ENCODE measurements at places on chromosomes 1 and 21.

- DNase-seq: no peak
Measured at GRCh38 chr1:202197653-202198365, 4.2 kb downstream of the LGR6 start.

DNA sequence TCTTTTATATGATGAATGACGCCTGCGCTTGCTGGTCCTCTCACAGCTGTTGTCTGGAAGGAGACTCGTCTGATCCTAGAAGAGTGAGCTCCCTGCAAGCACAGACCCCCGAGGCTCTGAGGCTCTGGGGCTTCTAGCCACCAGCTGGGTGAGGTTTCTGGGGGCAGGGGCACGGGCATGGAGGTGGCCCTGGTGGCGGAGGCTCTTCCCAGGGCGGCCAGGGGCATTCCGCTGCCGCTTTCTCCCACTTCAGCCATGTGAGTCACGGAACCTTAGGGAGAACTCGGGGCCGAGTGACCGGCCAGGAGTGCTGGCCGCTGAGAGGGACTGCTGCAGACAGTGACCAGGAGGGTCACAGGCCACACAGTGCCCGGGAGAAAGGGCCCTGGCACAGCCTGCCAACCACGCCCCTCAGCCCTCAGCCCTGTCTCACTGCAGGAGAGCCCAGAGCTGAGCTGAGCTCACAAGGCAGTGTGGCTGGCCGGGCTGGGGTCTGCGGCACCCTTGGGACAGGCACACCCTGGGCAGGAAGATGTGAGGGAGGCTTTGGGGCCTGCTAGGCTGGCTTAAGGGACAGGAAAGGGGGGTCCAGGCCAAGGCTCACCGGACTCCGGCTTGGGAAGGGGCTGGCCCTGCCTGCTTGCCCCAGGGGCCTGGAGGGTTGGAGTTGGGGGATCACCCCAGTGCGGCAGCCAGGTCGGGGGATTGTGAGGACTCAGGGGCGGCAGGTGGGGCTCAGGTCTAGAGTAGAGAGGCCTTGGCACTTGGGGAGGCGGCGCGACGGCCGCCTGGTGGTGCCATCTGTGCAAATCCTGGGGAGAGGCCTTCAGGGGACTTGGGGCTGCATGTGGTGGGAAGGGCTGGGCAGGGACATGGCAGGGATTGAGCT, 35.7 kb downstream of the MORN1 start:
- DNase-seq: no peak

- DNase-seq: peak; percentile 4
Measured at GRCh38 chr1:200279810-200280411, 129.9 kb downstream of the ZNF281 start.

GRCh38 chr21:44006656-44007055, 5.5 kb upstream of the TRAPPC10 start:
- no peak for DNase-seq

DNA sequence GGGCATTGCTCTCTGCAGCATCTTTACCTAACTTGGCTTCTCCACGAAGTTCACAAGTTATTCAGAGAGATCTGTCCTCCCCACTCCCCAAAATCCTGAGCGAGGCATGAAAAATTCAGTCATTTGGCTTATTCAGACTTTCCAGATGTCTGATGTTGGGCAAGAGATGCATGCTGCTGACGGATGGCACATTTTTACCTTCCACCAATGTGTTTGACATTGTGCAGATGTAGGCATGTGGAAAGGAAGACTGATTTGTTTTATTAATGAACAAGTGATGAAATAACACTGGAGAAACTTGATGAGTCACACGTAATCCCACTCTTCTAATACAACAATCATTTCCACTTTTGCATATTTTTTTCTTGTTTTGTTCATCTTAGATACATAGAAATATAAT, 86.7 kb downstream of the C1orf94 start:
- DNase-seq: no peak

DNA sequence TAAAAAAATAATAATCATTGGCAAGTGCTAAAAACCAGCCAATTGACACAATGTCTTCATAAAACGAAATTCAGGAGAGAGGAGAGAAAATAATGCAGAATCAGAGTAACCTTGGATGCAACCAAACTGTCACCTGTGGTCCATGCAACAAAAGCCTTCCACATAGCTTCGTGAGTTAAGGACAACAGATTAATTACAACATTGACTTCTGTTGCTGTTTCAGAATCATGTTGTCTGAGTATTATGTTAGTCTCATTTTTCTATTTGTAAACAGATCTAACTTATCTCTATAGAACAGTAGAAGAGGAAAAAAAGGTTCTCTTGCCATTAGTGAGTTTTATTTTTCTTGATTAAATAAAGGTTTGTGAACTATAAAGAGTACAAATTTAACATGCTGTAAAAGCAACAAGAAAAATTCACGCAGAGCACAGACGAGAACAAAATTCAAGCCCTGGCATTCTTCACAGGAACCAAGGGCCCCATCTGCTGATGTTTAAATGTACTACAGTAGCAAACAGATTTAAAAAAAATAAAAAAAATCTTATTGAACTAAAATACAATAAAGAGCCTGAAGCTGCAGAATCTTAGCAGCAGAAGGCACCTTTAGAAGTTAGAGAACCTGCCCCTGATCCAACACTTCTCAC, 381.1 kb upstream of the PKN2 start:
- no peak for DNase-seq

GRCh38 chr1:217343907-217344306, 287.0 kb downstream of the GPATCH2 start:
- no peak for DNase-seq

DNA sequence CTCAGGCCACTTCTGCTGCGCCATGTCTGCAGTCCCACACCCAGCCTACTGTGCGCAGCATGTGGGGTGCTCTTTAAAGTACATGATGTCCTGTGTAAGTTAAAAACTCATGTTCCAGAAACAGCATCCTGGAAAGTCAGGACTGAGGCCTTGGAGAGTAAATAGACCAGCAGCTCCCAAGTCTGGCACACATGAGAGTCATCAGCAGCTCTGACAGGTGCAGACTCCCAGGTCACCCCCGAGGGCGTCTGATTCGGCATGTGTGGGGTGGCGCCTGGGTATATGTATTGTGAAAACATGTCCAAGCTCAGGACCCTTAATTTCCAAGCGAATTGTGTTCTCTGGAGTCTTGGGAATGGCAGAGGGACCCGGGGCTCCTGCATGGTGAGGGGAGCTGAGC, 120.1 kb upstream of the RUNX3 start:
- no peak for DNase-seq

DNA sequence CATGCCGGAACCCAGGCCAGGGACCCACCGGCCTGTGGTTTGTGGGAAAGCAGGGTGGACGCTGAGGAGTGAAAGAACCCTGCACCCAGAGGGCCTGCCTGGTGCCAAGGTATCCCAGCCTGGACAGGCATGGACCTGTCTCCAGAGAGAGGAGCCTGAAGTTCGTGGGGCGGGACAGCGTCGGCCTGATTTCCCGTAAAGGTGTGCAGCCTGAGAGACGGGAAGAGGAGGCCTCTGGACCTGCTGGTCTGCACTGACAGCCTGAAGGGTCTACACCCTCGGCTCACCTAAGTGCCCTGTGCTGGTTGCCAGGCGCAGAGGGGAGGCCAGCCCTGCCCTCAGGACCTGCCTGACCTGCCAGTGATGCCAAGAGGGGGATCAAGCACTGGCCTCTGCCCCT, 18.5 kb downstream of the CSF1 start:
- DNase-seq: no peak

GRCh38 chr1:31153423-31153822, 86.3 kb downstream of the NKAIN1 start:
- no peak for DNase-seq

DNA sequence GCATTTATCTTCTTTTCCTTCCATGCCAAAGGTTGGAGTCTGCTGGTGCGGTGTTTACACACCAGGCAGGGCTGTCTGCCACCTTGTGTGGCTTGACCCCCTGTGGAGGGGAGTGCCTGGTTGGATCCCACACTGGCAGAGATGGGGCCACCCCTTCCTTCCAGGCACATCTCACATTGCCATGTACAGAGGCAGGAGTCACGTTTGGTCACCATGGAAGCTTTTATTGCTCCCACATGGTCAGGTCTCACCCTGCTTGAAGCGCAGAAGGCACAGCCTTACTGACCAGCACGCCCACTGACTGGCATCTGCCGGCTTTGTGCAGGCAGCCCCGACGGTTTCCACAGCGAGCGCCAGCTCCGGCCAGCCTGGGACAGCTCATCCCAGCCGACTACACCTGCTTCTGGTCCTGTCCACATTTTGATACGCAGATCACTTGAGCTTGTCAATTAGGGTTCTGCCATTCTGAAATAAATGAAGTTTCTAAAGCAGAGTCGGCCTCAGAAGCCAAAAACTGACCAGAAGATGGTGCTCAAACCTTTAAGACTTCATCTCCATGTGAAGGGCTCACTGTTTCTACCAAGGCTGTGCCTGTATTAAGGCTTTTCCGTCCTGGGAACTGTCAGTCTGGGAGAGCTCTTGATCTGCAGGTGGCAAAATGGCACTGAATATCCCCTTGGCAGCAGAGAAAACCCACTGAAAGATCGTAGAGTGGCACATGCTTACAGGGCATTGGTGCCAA, 35.6 kb upstream of the EPHA8 start:
- DNase-seq: no peak

DNA sequence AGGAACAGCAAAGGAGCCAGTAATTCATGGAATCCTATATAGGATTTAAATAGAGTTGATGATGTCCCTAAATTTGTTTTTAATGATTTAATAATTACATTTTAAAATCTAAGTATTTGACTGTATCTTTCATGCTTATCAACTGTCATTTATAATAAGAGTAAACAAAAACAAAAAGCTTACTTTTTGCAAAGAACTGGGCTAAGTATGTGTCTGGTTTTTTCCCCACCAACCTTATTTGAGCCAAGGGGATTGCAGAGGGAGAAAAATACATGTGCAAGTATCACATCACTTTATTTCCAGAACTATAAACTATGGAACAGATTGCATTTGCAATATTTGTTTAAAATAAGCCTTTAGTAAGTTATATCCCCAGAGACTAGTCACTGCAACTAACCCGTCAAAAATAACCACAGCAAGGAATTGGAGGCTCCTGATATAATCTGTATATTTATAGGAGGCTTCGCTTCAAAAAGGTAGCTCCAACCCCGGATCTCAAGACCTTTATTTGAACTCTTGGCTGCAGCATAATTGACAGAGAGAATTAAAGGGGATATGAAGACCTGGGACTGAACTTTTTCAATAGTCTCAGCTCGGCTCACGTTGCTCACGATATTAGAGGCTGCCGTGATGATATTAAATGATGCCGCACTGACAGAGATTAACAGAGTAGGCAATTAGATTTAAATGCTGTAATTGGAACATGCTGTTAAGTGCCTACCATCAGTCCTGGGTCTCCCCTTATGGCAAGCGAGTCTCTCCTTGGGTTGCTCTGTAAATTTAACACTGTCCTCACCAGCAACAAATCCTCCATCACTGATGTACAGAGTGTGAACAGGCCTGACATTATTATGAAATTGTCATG, 329.1 kb upstream of the NFIA start:
- no peak for DNase-seq

DNA sequence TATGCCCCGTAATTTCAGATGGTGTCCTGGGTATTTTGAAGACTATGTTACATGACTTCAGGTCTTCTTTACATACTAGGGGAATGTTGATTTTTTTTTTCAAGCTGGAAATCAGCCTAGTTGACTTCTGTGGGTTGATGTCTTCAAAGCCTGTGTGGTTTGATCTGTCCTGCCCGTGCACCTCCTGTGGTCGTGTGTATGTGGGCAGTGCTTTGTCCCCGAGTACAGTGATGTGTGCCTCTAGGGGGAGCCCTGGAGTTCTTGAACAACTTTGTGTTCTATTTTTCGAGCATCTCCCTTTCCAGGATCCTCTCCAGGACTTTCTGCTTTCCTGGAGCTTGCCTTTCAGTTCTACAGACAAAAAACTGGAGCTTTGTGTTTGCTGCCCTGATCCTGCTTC, 28.9 kb downstream of the OBSCN start:
- DNase-seq: peak; percentile 17

- DNase-seq: no peak
Measured at GRCh38 chr1:86872086-86872485, 41.8 kb downstream of the SELENOF start.

GRCh38 chr1:240719953-240720700, 108.2 kb upstream of the GREM2 start:
- DNase-seq: no peak

DNA sequence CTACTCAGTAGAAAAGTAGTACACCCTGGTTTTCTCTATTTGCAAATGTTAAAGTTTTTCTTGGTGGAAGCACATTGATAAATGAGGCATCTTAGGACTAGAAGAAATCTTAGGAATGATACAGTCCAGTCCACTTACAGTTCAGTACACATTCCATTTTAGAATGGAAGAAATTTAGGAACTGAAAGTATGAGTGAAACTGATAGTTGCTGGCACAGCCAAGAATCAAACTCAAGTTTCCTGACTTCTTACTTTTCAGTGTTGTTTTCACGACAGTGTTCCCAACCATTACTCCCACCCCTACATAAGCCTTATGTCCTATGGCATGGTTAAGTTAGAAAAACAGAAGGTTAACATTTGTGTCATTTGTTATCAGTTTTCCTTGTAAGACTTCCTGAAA, 258.5 kb downstream of the BACH1 start:
- no peak for DNase-seq

- peak; percentile 34 for DNase-seq
Measured at GRCh38 chr1:175338387-175339135, 146.0 kb upstream of the KIAA0040 start.

GRCh38 chr1:30731806-30732276, 8.5 kb upstream of the MATN1 start:
- no peak for DNase-seq

- DNase-seq: no peak
Measured at GRCh38 chr21:29365661-29366265, 67.0 kb downstream of the BACH1 start.

- DNase-seq: no peak
Measured at GRCh38 chr1:53698384-53698980, 40.5 kb downstream of the GLIS1 start.

GRCh38 chr1:236142253-236143103, at the start of gene GPR137B:
GPR137B (plus strand) TSS chr1:236142539; CDS start chr1:236142623, 84 bp downstream.
- DNase-seq: peak; percentile 36

- no peak for DNase-seq
Measured at GRCh38 chr1:213070406-213070805, 19.4 kb downstream of the RPS6KC1 start.

- no peak for DNase-seq
Measured at GRCh38 chr1:212138457-212138856, 102.9 kb downstream of the DTL start.

- DNase-seq: no peak
Measured at GRCh38 chr21:33703750-33704606, 61.7 kb downstream of the ITSN1 start.

- no peak for DNase-seq
Measured at GRCh38 chr1:178010674-178011464, 41.0 kb upstream of the SEC16B start.
